CD4-positive, alpha-beta memory T cell (primary cell): ENCODE measurements at places on chromosomes 7 and 10. TPM values are rescaled to one million over a fixed set of nuclear protein-coding genes. Genes with fewer than 3 reads are reported as not detected.

Gene HPSE2
- total RNA-seq: 0.12 TPM

Gene FGFR2
- total RNA-seq: 0.90 TPM

Gene EN2
- not detected for total RNA-seq

Gene WNT2
- total RNA-seq: not detected

Gene EVX1
- total RNA-seq: not detected

DNA sequence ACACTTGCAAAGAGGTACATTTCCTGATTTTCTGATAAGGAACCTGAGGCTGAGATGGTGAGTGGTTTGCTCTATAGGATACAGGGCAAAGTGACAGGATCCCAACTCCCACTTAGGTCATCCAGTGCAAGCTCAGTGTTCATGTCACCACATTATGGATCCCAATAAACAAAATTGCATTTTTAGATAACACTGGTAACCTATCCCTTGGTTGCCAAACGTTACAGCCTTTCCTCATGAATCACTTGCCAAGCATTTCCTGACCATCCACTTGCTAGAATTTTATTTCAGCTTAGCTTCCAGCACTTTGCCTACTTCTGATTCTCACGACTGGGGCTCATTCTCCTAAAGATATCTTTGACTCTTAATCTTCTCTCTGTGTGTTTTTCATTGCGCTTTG, 131.4 kb upstream of the ODAD2 start:
- no peak overlapping the region for H3K27ac ChIP-seq
- H3K4me1 ChIP-seq: no peaks in the 10 kb centered on the region
- H3K4me3 ChIP-seq: no peak overlapping the region
- no peaks in the 10 kb centered on the region for H3K27me3 ChIP-seq

DNA sequence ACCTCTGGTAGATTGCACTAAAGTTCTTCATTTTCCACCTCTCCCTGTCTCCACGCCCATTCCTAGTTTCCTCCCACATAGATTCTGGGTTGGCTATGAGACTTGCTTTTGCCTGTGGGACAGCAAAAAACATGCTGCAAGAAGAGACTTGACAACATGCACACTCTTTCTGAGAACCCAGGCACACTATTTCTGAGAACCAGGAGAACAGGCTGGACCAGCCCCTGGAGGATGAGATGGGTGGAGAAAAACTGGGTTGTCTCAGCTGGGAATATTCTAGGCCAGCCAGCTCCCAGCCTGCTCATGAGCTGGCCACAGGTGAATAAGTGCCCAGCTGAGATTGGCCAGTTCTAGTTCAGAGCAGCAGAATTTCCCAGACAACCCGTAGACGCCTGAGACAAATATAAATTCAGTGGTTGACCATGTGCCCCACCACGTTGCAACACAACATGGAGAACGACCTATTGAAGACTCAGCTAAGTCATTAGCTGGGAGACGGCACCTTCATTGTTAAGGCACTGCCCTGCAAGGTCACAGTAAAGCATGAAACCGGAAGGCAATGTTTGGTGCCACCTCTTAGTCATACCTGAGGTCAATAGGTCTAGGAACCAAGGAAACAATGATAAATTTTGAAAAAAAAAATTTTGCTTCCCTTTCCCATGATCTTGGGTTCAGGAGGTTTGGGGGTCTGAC, 92.7 kb upstream of the AKR1E2 start:
- H3K27me3 ChIP-seq: no peaks in the 10 kb centered on the region
- H3K4me3 ChIP-seq: no peak overlapping the region
- no peak overlapping the region for H3K27ac ChIP-seq

GRCh38 chr7:66912195-66912594, 8.8 kb upstream of the TMEM248 start:
- no peaks in the 10 kb centered on the region for H3K36me3 ChIP-seq
- H3K4me3 ChIP-seq: no peak overlapping the region
- H3K27me3 ChIP-seq: no peaks in the 10 kb centered on the region
- DNase-seq: no peak

DNA sequence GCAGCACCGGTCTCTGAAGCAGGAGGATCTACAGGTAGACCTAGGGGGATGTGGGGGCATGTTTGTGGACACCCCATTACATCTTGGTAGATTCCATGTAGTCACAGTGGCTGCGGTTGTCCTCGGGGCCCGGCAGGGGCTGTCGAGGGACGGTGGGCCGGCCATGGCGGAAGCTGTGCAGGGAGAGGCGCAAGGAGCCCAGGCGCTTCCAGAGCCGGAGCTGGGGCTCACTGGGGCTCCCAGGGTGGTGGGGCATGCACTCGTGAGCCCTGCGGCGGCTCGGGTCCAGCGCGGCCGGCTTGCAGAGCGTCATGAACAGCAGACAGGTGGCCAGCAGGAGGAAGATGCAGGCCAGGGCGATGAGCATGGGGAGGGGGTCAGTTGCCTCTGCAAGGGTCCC, 3.7 kb downstream of the C10orf105 start:
- DNase-seq: no peak
- H3K4me3 ChIP-seq: no peak overlapping the region
- H3K27me3 ChIP-seq: no peaks in the 10 kb centered on the region
- H3K27ac ChIP-seq: peak overlapping the region; percentile 69

DNA sequence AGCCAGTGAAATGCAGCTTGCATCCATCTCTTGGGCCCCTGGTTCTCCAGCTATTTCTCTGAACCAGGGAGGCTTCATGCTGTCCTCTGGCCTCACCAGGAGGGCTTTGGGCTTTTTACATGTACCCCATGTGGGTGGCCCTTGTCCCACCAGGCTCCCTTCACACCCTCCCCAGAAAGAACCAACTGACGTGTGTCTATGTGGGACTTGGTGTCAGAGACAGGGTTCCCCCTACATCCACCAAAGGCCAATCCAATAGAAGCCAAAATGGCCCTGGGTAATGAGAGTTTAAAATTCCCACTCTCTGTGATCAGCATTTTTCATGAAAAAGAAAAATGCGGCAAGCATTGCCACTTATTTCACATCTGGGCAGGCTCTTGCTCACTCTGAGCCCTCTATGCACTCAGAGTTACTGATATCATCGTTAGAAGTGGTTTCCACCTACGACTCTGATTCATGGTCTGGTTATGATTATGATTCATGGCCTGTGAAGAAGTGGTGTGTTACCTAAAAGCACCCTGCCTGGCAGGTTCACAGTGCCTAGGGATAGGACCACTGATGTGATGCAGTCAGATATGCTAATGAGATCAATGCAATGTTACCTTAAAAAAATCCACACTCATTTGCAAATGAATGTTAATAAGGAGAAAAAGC, 133.5 kb downstream of the BUB3 start:
- no peak for DNase-seq
- no peaks in the 10 kb centered on the region for H3K27me3 ChIP-seq
- H3K36me3 ChIP-seq: no peaks in the 10 kb centered on the region
